ENCODE measurements at places on chromosomes 6 and 20. TPM values are rescaled to one million over a fixed set of nuclear protein-coding genes. Genes with fewer than 3 reads are reported as not detected.

- no peaks in the 10 kb centered on the region for H3K27me3 ChIP-seq
- DNase-seq: peak; percentile 72
- no peak overlapping the region for H3K4me3 ChIP-seq
Measured at GRCh38 chr6:44456070-44456965, 68.8 kb downstream of the CDC5L start.

DNA sequence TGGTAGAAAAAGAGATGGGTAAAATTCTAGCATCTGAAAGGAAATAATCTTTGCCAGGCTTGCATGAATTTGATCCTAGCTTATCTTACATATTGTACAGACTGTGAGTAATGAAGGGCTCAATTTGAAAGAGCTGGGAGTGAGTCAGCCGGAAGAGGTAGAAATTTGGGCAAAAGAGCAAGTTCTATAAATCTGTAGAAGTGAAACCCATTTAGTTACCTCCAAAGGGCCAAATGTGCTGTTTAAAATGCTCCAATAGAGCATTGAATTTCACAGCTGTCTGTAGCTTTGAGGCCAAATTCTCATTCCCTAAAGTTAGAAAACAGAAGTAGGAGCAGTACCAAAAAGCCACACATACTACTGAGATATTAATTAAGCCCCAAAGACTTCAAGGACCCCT is 466.1 kb downstream of the BTBD3 start:
- no peak for DNase-seq
- H3K4me3 ChIP-seq: no peak overlapping the region
- no peaks in the 10 kb centered on the region for H3K36me3 ChIP-seq
- H3K4me1 ChIP-seq: no peaks in the 10 kb centered on the region
- H3K27ac ChIP-seq: no peak overlapping the region

- H3K27ac ChIP-seq: peak overlapping the region; percentile 49
- no peaks in the 10 kb centered on the region for H3K27me3 ChIP-seq
- peak; percentile 83 for DNase-seq
- peaks cover 22% of the 10 kb centered on the region for H3K4me1 ChIP-seq
- H3K4me3 ChIP-seq: no peak overlapping the region
- no peaks in the 10 kb centered on the region for H3K36me3 ChIP-seq
Measured at GRCh38 chr6:159979136-159979874, 10.4 kb downstream of the IGF2R start.

DNA sequence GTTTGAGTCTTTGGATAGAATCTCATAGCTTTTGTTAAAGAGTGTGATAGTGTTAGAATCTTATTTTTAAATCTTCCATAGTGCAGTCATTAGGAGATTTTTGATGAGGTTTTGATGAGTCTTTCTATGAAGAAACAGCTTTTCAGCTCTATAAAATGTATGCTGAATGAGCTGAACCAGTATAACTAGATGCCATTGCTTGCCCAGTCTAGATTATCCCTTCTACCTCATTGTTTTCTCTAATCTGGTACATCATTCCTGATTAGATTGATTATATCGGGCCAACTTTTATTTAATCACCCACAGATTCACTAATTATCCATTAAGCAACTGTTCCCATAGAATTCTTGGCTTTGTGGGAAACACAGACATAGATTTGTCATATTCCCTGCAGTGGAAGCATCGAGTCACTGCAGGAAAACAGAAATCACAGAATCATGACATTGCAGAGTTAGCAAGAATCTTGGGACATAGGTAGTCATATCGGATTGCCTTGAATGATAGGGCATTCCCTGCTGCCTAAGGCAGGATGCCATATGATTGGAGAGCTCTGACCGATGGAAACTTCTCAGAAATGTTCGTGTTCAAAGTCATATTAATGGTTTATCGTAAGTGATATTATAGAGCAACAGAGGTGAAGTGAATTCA is 882.7 kb upstream of the FLRT3 start:
- no peaks in the 10 kb centered on the region for H3K36me3 ChIP-seq
- H3K4me1 ChIP-seq: no peaks in the 10 kb centered on the region
- DNase-seq: no peak

GRCh38 chr6:138570725-138571029 is 71.4 kb upstream of the NHSL1 start:
- H3K27ac ChIP-seq: peak overlapping the region; percentile 67
- no peaks in the 10 kb centered on the region for H3K36me3 ChIP-seq
- peaks cover 10% of the 10 kb centered on the region for H3K4me1 ChIP-seq

GRCh38 chr6:18076231-18076630 is 46.2 kb downstream of the NHLRC1 start:
- H3K27me3 ChIP-seq: no peaks in the 10 kb centered on the region
- H3K36me3 ChIP-seq: no peaks in the 10 kb centered on the region
- DNase-seq: no peak
- no peaks in the 10 kb centered on the region for H3K4me1 ChIP-seq

GRCh38 chr6:149334682-149335160 is 17.2 kb downstream of the TAB2 start:
- no peaks in the 10 kb centered on the region for H3K27me3 ChIP-seq
- no peaks in the 10 kb centered on the region for H3K36me3 ChIP-seq
- DNase-seq: no peak
- H3K4me3 ChIP-seq: no peak overlapping the region
- H3K27ac ChIP-seq: no peak overlapping the region
- peaks cover 8% of the 10 kb centered on the region for H3K4me1 ChIP-seq

GRCh38 chr6:143298071-143298470 is 152.4 kb downstream of the ADAT2 start:
- no peaks in the 10 kb centered on the region for H3K27me3 ChIP-seq
- H3K4me1 ChIP-seq: no peaks in the 10 kb centered on the region

GRCh38 chr20:39092733-39093410 is 130.7 kb downstream of the DHX35 start:
- peaks cover 3% of the 10 kb centered on the region for H3K4me1 ChIP-seq
- no peak overlapping the region for H3K27ac ChIP-seq
- no peaks in the 10 kb centered on the region for H3K36me3 ChIP-seq
- no peak overlapping the region for H3K4me3 ChIP-seq

- no peak overlapping the region for H3K4me3 ChIP-seq
- no peaks in the 10 kb centered on the region for H3K27me3 ChIP-seq
- H3K4me1 ChIP-seq: peaks cover 14% of the 10 kb centered on the region
- H3K36me3 ChIP-seq: no peaks in the 10 kb centered on the region
Measured at GRCh38 chr6:16168121-16168520, 39.2 kb downstream of the MYLIP start.

- no peak overlapping the region for H3K4me3 ChIP-seq
- DNase-seq: peak; percentile 86
- peaks cover 29% of the 10 kb centered on the region for H3K27me3 ChIP-seq
- no peak overlapping the region for H3K27ac ChIP-seq
Measured at GRCh38 chr20:5402903-5403531, 86.3 kb upstream of the PROKR2 start.

DNA sequence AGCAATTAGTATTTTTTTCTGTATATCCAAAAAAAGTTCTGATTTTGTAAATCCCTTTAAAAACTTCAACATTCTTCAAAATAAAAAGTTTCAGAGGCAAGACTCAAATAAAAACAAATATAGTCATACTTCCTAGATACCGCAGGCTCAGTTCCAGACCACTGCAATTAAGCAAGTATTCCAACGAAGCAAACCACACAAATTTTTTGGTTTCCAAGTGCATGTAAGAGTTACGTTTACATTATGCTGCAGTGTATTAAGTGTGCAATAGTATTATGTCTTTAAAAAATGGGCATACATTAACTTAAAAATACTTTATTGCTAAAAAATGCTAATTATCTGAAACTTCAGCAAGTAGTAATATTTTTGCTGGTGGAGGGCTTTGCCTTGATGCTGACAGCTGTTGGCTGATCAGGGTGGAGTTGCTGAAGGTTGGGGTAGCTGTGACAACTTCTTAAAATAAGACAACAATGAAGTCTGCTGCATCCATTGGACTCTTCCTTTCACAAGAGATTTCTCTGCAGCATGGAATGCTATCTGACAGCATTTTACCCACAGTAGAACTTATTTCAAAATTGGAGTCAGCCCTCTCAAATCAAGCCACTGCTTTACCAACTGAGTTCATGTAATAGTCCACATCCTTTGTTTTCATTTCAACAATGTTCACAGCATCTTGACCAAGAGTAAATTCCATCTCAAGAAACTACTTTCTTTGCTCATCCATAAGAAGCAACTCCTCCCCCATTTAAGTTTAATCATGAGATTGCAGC is 46.0 kb downstream of the PHIP start:
- no peak overlapping the region for H3K4me3 ChIP-seq
- no peaks in the 10 kb centered on the region for H3K4me1 ChIP-seq
- no peak for DNase-seq
- H3K27ac ChIP-seq: no peak overlapping the region

DNA sequence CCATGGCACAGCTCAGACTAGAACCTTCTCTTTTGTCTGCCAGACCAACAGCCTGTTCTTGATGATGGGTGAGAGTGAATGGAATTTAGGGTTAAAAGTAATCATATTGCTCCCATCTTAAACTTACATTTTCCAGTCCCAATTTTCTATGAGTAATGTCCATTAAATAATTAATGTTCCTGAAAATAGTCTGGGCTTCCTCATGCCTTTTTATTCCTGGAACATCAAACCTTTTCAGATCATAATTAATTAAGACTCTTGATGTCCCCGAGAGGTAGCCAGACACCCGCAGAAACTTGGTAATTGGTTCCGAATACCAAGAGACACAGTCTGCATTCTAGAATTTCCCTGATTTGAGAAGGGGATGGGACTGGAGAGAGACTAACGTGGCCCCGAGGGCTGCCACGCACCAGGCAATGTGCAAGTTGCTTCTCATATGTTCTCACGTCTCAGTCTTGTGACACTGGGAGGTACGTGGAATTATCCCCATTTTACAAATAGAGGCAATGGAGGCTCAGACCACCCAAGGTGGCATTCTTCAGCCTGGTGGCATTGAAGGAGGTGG is 78.6 kb upstream of the TOX2 start:
- H3K36me3 ChIP-seq: no peaks in the 10 kb centered on the region
- H3K27ac ChIP-seq: no peak overlapping the region
- H3K27me3 ChIP-seq: no peaks in the 10 kb centered on the region
- no peaks in the 10 kb centered on the region for H3K4me1 ChIP-seq
- no peak for DNase-seq

DNA sequence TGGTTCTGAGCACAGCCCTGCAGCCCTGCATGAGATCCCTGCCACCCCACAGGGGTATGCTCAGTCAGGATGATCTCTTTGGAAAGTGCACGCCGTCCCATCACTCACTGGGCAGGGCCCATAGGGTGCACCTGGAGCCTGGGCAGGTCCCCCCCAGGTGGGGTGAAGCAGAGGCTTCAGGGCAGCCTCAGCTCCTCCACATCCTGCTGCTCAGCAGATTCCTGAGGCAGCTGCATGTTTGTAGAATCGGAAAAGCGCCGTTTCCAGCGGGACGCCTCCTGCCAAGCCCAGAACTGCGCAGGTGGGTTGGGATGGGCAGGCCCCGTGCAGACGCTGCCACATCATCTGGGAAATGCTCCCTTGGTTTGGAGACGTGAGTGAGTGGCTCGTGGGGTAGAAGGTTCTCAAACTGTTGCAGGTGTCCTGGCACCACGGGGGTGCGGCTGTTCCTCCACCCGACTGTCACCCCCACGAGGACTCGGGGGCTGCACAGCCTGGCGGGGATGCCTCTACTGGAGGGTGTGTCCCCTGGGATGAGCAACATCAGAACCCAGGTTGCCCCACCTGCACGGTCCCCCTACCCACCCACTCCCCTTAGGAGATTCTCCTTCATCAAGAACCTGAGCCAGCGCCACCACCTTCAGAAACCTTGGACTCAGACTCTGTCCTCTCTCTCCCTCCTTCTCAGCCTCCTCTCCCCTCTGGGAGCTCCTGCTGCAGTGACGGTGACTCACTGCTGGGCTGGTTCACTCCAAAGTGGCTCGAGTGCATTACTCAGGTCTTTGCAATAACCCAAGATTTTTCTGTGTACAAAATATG is 334.1 kb downstream of the TAF4 start:
- no peak overlapping the region for H3K27ac ChIP-seq
- no peaks in the 10 kb centered on the region for H3K4me1 ChIP-seq
- no peaks in the 10 kb centered on the region for H3K27me3 ChIP-seq
- H3K36me3 ChIP-seq: no peaks in the 10 kb centered on the region

- DNase-seq: peak; percentile 73
- H3K36me3 ChIP-seq: no peaks in the 10 kb centered on the region
- H3K27ac ChIP-seq: peak overlapping the region; percentile 57
- no peak overlapping the region for H3K4me3 ChIP-seq
- no peaks in the 10 kb centered on the region for H3K27me3 ChIP-seq
Measured at GRCh38 chr20:44692932-44693480, 22.2 kb upstream of the CCN5 start.

DNA sequence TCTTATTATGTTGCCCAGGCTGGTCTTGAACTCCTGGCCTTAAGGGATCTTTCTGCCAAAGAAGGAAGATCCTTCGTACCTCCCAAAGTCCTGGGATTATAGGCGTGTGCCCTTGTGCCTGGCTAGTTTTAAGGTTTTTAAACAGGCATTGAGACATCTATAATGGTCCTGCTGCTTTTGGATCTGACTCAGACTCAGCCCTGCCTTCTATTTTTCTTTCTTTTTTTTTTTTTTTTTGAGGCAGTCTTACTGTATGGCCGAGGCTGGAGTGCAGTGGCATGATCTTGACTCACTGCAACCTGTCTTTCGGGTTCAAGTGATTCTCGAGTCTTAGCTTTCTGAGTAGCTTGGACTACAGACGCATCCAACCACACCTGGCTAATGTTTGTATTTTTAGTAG is 73.7 kb downstream of the PHF20 start:
- no peaks in the 10 kb centered on the region for H3K27me3 ChIP-seq
- DNase-seq: no peak
- H3K4me3 ChIP-seq: no peak overlapping the region
- H3K4me1 ChIP-seq: no peaks in the 10 kb centered on the region
- H3K27ac ChIP-seq: no peak overlapping the region

- no peak for DNase-seq
- no peak overlapping the region for H3K4me3 ChIP-seq
- H3K27ac ChIP-seq: no peak overlapping the region
- no peaks in the 10 kb centered on the region for H3K36me3 ChIP-seq
- no peaks in the 10 kb centered on the region for H3K4me1 ChIP-seq
Measured at GRCh38 chr6:94953867-94954631, 623.3 kb upstream of the MANEA start.

Gene TRIM38
- total RNA-seq: 4.4 TPM

Gene C2
- 0.29 TPM for total RNA-seq

Gene BMP6
- total RNA-seq: 0.62 TPM

Gene RIOK1
- total RNA-seq: 17.7 TPM
